Smooth muscle cell of the pulmonary artery (primary cell): ENCODE measurements at places on chromosomes 1 and 21. TPM values are rescaled to one million over a fixed set of nuclear protein-coding genes. Genes with fewer than 3 reads are reported as not detected.

The GPR25 gene
- not detected in 2 replicates for total RNA-seq

The PTCH2 gene
- total RNA-seq: 0.26 and 0.33 TPM in 2 replicates

The DCST2 gene
- total RNA-seq: 0.07 TPM in 1 of 2 replicates, not detected in the other

The NTNG1 gene
- 1.6 and 6.4 TPM in 2 replicates for total RNA-seq

The FOXE3 gene
- not detected in 2 replicates for total RNA-seq

The GPR157 gene
- 3.8 and 4.3 TPM in 2 replicates for total RNA-seq

The HSD11B1 gene
- 3.3 and 9.6 TPM in 2 replicates for total RNA-seq

The TTC22 gene
- total RNA-seq: not detected in 2 replicates

The ARMH1 gene
- 0.91 and 1.3 TPM in 2 replicates for total RNA-seq

The MCOLN2 gene
- total RNA-seq: 0.85 and 1.3 TPM in 2 replicates

The MTARC2 gene
- total RNA-seq: 5.3 and 10.5 TPM in 2 replicates

The GSTM4 gene
- 7.8 and 12.9 TPM in 2 replicates for total RNA-seq

The OR10J1 gene
- total RNA-seq: not detected in 2 replicates

The LCE1B gene
- not detected in 2 replicates for total RNA-seq

The S100A14 gene
- 0.13 TPM in 1 of 2 replicates, not detected in the other for total RNA-seq

The SMPDL3B gene
- total RNA-seq: 0.07 TPM in 1 of 2 replicates, not detected in the other
